NCI-H526 (cell line): ENCODE measurements at places on chromosomes 7 and 10.

DNA sequence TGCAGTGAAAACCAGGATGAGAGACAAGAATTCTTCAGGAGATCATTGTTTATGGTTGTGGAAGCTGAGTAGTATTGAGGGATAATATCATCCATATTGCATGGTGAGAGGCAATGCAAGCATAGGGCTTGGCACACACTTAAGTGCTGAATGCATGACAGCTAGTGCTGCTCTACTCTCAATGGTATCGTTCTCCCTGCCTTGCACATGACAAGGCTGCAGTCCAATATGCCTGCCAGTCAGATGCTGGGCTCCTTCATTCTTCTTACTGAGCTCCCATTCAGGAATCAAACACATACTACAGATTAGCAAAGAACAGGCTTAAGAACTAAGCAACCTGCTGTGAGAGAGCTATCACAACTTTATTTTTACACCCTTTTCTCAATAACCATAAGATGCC, 72.2 kb downstream of the SORCS1 start:
- DNase-seq, result no peak

DNA sequence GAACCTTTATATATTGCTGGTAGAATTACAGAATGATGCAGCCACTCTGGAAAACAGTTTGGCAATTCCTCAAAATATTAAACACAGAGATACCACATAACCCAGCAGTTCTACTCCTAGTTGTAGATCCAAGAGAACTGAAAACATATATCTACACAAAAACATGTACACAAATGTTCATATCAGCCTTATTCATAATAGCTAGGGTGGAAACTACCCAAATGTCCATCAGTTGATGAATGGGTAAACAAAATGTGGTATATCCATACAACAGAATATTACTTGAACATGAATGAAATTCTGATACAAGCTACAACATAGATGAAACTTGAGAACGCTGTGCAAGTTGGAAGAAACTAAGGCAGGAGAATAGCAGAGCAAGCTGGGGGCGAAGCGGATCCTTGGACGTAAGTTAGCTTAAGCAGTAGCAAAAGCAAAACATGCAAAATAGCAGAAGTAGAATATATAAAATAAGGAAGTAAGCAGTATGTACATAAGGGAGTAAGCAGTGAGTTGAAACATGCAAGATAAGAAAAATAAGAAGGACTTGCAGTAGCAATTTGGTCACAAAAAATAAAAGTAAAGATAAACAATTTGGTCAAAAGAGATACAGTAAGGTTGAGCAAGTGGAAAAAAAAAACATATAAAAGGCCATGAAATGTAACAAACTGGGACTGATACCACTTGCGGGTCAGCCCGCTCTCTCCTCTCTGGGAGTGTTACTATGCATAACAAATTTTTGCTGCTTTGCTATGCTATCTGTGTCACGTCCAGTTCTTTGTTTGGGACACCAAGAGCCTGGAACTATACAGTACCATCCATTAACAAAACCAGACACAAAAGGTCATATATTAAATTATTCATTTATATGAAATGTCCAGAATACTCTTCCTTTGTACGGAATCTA, 18.0 kb upstream of the HILPDA start:
- DNase-seq, result no peak

DNA sequence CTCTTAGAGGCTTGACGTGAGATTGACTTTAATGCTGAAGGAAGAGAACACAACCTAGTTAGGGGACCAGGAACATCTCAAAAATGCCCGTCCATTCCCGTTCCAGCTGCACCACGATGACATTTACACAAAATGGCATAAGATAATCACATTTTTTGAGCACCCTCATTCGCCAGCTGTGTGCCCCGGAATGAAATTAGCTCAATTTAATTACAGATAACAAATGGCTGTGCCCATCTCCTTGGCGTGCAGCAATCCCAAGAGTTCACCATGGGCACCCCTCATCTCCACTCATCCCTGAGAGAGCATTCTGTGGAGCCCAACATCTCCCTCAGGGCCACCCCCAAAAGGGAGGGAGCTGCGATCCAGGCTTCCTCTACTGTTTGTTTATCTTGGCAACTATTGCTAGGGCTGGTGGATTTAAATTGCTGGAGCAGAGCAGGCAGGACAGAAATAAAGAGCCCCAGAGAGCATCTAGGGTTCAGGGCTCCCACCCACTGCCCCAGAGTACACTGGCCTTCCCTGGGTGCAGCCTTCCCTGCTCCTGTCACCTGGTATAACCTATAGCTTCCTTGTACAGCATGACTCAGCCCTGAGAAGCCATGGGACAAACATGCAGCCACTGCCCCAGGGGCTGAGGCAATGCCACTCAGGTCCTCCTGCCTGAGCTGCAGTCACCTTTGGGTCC, 263.5 kb downstream of the ZEB1 start:
- no peak for DNase-seq

- DNase-seq, result no peak
Measured at GRCh38 chr7:143299346-143299745, 11.2 kb downstream of the CASP2 start.

GRCh38 chr10:104351061-104351702, 2.5 kb upstream of the CFAP58 start:
- no peak for DNase-seq

GRCh38 chr10:19719284-19719683, 96.9 kb upstream of the PLXDC2 start:
- DNase-seq, result no peak

DNA sequence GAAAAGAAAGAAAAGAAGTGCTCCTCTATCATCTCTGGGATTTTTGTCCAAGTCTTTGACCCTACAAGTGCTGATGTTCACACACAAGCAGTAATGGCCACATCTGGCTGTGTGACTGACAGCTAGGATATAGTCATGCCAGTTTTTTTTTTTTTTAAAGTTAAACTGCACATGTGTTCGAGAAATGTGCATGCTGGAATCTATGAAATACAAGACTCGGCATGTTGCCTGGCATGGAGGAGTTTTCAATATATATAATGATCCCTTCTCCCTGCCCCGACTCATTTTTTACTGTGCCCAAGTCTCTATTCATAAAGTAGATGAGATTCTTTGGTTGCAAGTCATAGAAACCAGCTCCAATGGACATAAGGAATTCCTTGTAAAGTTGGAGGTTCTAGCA, 60.4 kb upstream of the FGFR2 start:
- no peak for DNase-seq

DNA sequence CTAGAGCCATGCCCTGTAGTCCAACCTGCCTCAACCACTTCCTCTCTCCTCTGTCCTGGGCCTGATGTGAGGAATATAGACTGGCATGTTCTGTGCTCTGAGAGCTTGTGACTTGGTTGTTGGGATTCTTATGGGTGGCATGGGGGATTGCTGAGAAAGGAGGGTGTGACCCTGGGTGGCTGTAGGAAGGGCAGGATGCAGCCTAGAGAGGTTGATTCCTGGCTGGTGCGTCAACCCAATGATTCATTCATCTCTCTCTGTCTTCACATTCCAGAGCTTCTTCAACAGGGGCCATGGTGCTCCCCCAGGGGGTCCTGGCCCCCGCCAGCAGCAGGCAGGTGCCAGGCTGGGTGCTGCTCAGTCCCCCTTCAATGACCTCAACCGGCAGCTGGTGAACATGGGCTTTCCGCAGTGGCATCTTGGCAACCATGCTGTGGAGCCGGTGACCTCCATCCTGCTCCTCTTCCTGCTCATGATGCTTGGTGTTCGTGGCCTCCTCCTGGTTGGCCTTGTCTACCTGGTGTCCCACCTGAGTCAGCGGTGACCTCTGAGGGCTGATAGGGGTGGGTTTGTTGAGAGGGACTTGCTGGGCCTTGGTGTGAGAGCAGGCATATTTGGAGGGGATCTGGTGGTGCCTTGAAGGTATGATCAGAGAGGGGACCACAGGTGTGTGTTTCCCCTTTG, 2.6 kb downstream of the FAM241B start:
- no peak for DNase-seq

DNA sequence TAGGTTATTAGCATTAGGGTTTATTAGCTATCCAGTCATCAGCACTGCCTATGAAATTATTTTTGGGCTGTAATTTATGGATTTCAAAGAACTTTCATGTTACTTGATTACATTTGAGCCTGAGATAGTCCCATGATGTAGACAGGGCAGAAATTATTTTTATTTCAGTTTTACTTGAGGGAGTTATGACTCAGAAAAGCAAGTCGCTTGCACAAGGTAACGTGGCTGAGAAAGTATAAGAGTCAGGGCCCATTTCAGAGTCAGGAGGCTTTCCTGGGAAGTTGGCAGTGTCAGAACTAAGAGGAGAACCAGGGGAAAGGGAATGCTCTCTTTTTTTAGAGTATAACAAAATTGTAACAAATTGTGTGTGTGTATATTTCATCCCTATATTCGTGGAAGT, 16.5 kb downstream of the GATA3 start:
- DNase-seq, result no peak

DNA sequence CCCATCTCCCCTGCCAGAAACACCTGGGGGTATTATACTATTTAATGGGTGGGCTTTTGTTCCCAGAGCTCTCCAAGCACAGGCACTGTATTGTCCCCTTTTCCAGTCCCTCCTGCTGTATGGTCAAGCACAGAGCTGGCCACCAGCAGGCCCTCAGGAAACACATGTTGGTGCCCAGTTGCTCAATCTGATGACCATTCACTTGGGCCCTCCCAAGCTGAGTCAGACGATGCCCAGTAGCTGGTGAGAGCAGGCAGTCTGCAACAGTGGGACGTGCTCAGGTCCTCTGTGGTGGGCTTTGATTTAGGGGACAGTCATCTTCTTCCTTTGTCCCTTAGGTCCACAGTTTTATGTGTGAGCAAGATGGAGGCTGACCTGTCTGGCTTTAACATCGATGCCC, 11.8 kb downstream of the SFXN2 start:
- no peak for DNase-seq

GRCh38 chr10:34262985-34263384, 552.1 kb downstream of the PARD3 start:
- DNase-seq, result no peak

GRCh38 chr10:29481906-29482440, 152.8 kb downstream of the SVIL start:
- no peak for DNase-seq

GRCh38 chr7:139441961-139442360, 41.5 kb downstream of the KLRG2 start:
- DNase-seq, result no peak

DNA sequence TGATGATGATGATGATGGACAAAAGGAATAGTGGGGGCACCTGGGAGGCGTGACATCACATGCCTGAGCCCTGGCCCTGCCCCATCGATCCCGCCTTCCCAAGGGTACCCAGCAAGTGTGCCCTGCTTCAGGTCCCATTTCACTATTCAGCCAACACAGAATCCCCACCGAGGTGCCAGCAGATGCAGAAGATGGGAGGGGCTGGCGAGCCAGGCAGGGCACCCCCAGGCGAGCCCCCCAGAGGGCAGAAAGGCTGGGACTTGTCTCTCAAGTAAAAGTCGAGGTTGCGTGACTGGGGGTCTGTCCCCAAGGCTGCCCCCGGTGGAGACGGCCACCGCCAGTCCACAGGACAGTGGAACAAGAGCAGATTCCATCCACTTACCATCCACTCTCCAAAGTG, 57.5 kb downstream of the INSIG1 start:
- DNase-seq, result no peak

DNA sequence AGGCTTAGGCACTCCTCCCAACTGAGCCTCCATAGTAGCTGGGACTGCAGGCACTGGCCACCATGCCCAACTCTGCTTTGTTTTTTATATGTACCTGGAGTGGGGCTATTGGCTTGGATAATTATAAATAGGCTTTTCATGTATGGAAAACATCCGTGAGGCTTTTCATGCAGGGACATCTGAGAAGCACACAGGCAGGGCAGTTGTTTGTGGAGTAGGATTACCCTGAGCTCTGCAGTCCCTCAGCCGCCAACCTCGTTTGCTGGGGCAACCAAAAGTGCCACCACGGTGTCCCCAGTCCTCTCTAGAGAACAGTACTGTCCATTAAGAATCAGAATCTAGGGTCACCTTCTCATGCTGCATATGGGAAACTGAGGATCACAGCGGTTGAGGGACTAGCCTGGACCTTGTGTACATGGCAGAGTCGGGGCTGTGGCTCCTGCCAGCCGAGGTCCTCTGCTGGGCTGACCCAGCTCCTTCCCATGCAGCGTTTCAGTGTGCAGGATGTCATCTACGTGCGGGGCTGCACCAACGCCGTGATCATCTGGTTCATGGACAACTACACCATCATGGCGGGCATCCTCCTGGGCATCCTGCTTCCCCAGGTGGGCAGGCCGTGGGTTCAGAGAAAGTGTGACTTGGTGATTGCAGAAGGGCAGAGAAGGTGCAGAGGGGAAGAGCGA, 54.5 kb downstream of the TSPAN15 start:
- DNase-seq, result no peak

DNA sequence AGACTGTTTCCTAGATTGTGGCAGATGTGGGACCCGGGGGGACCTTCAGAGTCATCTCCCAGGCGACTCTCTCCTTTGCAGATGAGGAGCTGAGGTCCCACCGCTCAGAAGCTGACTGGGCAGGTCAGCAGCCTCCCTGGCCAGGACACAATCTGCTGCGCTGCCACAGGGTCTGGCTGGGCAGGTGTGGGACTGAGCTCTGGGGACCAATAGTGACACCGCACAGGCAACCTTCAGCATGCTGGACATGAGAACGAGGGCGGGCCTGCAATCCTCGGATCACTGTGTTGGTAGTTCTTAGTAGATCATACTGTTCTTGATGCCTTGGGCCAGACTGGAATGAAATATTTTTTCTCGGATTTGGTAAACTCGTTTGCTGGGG, 20.5 kb upstream of the CRYGN start:
- peak; percentile 19 for DNase-seq

- DNase-seq, result no peak
Measured at GRCh38 chr7:110786328-110786965, 304.5 kb upstream of the LRRN3 start.

DNA sequence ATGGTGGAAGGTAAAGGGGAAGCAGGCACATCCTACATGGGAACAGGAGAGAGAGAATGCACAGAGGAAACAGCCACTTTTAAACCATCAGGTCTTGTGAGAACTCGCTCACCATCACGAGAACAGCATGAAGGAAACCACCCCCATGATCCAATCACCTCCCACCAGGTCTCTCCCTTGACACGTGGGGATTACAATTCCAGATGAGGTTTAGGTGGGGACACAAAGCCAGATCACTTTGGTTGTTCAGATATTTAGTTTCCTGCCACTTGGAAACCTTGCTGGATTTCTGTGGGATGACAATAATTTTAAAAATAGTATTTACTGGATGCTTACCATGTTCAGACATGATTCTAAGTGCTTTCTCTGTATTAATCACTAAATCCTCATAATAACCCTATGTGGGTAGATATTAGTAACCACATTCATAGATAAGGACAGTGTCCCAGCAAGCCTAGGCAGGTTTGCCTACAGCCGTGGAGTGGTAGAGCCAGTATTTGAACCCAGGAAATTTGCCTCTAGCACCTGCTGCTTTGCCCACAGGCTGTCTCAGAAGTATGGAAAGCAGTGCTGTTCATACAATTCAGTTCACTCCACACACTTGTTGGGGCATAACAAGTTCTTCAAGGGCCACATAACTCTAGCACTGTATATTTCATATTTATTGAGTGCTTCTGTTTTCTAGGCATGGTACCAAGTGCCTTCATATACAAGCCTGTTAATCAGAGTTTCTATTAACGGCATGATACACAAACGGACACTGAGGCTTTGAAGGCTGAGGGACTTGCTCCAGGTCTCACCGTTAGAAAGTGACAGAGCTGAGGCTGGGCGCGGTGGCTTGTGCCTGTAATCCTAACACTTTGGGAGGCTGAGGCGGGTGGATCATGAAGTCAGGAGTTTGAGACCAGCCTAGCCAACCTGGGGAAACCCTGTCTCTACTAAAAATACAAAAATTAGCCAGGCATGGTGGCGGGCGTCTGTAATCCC, 8.3 kb downstream of the TLL2 start:
- peak; percentile 54 for DNase-seq
